ENCODE measurements at places on chromosomes 4 and X. TPM values are rescaled to one million over a fixed set of nuclear protein-coding genes. Genes with fewer than 3 reads are reported as not detected.

The PNMA6A gene
- total RNA-seq = 1.8 TPM

The DMD gene
- total RNA-seq = 57.0 TPM

DNA sequence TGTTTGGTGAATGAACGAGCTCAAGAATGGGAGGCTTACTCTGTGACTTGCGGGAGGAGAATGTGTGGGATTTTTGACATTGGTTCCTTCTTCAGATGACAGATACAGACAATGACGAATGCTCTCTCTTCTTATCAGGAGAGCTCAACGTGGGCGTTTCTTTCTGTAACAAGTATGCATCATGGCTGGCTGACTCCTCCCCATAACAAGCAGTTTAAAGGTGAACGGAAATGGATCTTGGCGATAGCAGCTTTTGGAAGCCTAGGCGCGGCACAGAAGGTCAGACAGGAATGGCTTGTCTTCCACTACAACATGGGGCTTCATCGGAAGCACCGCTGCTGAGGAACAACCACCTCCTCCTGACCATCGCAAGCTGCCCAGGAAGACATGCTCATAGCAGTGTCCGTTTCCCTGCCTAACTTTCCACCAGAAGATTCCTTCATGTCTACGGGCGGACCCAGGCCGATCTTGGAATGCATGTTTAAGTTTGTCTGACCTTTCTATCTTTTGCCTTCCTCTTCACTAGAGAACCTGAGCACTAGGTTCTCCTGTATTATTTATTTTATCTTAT, 18.3 kb upstream of the ACSL1 start:
- H3K4me1 ChIP-seq = no peaks in the 10 kb centered on the region
- no peaks in the 10 kb centered on the region for H3K36me3 ChIP-seq
- H3K27ac ChIP-seq = no peak overlapping the region
- H3K27me3 ChIP-seq = no peaks in the 10 kb centered on the region

GRCh38 chrX:44274096-44274495, 69.4 kb downstream of the EFHC2 start:
- no peaks in the 10 kb centered on the region for H3K4me1 ChIP-seq
- no peaks in the 10 kb centered on the region for H3K36me3 ChIP-seq
- no peak for DNase-seq
- H3K4me3 ChIP-seq = no peak overlapping the region
- peaks cover 36% of the 10 kb centered on the region for H3K27me3 ChIP-seq

GRCh38 chrX:149365552-149365951, 139.6 kb downstream of the IDS start:
- no peak for DNase-seq
- no peak overlapping the region for H3K4me3 ChIP-seq
- no peaks in the 10 kb centered on the region for H3K4me1 ChIP-seq
- no peaks in the 10 kb centered on the region for H3K27me3 ChIP-seq
- H3K36me3 ChIP-seq = no peaks in the 10 kb centered on the region

DNA sequence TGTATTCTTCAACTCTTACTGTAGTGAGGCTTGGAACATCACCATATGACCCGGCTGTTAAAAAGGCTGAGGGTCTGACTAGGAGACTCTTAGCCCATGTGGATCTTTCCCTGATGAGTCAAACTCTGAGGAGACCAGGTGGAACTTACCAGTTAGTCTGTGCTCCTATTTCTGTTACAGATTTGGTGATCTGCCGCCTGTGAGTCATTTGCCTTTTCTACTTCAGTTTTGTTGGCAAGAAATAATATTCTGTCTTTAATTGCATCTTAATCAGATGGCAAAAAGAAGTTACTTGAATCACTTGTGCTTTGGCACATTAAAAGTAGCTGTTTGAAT, 48.4 kb downstream of the MTM1 start:
- no peak overlapping the region for H3K27ac ChIP-seq
- no peaks in the 10 kb centered on the region for H3K4me1 ChIP-seq
- no peaks in the 10 kb centered on the region for H3K36me3 ChIP-seq
- no peaks in the 10 kb centered on the region for H3K27me3 ChIP-seq
- no peak for DNase-seq
- no peak overlapping the region for H3K4me3 ChIP-seq

DNA sequence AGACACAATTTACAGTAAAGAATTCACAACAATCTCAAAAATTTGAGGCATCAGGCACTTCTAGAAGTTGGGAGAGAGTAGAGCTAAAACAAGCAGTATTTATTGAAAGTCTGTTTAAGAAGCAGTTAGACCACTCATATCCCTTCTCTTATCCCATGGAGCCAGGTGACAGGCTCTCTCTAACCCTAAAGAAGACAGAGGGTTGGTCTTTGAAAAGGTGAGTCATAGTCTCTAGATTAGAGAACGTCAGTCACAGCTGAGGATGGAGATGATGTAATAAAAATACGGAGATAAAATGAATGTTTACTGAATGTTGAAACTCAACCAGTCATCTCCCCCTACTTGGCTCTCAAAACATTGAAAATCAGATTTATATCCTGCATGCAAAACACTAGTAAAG, 223.8 kb downstream of the CHIC2 start:
- H3K4me1 ChIP-seq = no peaks in the 10 kb centered on the region
- DNase-seq = no peak
- no peak overlapping the region for H3K27ac ChIP-seq
- H3K27me3 ChIP-seq = no peaks in the 10 kb centered on the region
